Activated CD4-positive, alpha-beta T cell treated with anti-CD3 and anti-CD28 coated beads for 4 hours (primary cell): ENCODE measurements at places on chromosomes 11 and 22.

DNA sequence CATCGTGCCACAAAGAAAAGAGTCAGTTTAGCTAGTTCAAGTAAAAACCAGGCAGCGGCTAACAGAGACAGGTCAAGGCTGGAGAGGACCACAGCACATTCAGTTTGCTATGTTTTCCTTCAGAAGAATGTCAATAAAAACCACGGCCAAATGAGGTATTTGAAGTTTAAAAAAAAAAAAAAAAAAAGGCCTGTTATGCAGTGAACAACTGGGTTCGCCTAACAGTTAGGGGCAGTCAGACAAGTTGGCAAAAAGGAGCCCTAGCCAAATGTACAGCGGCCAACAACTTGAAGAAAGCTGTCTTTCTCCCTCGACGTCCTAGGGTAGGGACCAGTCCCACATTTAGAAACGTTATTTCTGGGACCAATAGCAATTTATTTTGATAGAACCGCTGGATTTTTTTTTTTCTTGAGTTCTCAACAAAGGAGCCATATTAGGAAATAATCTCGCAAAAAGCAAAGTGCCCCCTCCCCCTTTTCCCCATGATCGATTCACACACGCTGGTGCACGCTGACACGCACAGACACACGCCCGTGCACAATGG, 237.8 kb downstream of the TTC28 start:
- DNase-seq = no peak

DNA sequence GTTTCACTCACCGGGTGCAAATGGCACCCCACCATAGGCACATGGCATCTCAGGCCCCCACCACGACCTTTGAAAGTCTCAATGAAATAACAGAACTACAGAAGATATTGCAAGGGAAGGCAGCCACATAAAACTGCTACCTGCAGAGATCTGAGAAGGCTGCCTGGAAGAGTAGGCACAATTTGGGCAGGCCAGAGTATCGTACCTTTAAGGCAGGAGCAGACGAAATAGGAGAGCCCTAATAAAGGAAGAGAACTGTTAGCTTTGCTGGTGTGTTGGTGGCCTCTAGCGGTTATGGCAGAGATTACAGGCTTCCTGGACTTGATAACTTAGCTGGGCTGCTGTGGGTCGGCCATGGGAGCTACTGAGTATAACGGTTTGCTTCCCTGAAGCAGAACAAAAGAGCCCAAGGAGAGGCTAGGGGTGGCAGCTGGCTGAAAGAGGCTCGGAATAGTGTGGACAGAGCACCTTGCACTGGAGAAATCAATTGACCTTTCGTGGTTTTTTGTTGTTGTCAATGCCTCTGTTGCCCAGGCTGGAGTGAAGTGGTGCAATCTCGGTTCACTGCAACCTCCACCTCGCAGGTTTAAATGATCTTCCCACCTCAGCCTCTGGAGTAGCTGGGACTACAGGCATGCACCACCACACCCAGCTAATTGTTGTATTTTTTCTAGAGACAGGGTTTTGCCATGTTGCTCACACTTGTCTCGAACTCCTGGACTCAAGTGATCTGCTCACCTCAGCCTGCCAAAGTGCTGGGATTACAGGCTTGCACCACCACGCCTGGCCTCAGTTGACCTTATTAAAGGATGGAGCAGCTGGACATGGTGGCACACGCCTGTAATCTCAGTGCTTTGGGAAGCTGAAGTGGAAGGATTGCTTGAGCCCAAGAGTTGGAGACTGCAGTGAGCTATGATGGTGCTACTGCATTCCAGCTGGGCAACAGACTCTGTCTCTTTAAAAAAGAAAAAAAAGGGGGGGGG, 4.8 kb downstream of the SDF2L1 start:
- peak; percentile 80 for DNase-seq

DNA sequence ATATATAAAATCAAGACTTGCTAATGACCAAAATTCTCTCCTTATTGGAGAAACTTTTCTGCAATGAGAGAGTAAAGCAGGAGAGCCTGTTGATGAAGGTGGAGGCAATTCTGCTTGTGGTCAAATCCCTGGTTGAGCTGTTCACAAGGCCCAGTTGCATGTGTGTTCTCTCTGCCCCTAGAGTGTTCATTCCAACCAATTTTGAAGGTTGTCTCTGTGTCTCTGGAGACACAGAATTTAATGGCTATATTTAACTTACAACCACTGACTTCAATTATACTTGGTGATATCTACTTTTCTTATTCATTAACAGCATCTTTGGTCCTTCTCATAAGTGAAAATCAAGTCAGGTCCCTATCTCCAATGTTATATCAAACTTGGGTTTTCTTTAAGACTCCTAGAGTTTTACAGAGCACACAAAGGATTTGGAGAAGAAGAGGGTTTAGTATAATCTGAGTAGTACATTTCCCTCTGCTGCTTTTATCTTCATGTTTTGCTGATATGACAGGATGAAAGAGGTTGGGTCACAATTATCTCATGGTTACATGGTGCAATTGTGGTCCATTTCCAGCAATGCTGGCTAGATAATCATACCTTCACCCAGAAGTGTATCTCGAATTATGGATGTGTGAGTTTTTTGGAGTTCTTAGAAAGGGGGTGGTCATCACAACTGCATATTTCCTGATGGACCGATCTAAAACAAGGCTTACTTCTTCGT, 4.0 kb downstream of the OOSP4A start:
- DNase-seq = no peak

GRCh38 chr11:69605737-69606526, 35.0 kb upstream of the CCND1 start:
- DNase-seq = no peak

GRCh38 chr22:36668854-36669253, 34.7 kb downstream of the CACNG2 start:
- no peak for DNase-seq

DNA sequence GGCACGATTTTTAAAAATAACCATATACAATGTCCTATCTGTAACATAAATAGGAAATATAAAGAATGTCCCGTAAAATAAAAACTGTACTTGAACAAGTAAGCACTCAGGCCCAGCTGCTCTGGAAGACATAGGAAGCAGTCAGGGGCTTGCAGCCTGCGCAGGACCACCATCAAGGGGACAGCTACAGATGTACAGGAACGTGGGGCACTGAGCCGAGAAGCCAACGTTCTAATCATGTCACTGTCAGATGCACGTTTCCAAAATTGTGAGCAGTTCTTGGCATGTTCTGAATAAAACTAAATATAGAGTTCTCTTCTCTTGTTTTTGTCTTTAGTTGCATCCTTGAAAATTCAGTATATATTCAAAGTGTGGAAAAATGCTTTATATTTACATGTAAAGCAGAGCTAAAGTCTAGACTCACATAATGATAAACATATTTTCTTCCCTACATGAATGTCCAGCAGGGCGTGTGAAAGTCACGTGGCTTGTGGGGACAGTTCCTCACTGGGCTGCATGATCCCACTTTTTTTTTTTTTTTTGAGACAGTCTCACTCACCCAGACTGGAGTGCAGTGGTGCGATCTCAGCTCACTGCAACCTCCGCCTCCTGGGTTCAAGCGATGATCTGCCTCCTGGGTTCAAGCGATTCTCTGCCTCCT, 28.4 kb upstream of the TSPAN18 start:
- no peak for DNase-seq

GRCh38 chr11:87307101-87307500, 269.4 kb downstream of the TMEM135 start:
- DNase-seq = no peak

- peak; percentile 22 for DNase-seq
Observed at GRCh38 chr11:20355221-20356219, 8.0 kb upstream of the HTATIP2 start.

DNA sequence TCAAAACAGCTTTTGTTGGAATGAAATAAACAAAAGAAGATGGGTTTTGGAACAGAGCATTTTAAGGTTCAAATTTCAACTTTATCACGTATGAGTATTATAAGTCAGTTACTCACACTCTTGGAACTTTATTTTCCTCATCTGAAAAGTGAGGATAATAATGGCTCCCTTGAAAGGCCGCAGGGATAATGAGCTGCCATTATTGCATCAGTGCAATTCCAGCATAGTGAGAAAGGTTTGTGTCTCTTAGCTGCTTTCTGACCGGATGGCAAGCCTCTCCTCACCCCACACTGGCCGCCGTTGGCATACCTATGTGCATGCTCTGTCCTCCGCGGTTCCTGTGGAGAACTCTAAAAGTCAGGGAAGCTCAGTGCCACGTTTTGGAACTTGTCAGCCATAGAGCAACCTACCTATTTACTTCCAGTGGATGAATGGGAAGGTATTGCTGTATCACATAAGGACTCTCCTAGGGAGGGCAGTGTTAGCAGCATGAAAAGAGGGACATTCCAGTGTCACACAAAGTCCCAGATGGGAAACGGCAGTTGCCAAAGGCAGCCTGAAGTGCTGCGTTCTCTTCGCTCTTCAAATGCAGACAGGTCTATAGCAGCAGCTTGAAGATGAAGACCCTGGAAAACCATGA, 368.9 kb downstream of the NTM start:
- no peak for DNase-seq

DNA sequence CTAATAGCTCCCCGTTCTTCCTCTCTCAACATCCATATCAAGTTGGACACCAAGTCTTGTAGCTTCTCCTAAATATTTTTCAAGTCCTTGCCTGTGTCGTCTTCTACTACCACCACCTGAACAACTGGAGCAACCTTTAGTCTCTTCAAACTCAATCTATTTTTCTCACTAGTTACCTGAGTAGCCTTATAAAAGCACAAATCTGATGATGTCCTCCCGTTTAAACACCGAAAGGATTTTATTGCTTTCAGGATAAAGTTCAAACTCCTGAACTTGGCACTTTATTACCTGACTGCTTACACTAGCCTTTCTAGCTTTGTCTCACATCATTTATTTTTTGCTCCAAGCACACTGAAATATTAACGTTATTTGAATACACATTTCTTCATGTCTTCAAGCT, 1.3 kb upstream of the PAK1 start:
- no peak for DNase-seq

DNA sequence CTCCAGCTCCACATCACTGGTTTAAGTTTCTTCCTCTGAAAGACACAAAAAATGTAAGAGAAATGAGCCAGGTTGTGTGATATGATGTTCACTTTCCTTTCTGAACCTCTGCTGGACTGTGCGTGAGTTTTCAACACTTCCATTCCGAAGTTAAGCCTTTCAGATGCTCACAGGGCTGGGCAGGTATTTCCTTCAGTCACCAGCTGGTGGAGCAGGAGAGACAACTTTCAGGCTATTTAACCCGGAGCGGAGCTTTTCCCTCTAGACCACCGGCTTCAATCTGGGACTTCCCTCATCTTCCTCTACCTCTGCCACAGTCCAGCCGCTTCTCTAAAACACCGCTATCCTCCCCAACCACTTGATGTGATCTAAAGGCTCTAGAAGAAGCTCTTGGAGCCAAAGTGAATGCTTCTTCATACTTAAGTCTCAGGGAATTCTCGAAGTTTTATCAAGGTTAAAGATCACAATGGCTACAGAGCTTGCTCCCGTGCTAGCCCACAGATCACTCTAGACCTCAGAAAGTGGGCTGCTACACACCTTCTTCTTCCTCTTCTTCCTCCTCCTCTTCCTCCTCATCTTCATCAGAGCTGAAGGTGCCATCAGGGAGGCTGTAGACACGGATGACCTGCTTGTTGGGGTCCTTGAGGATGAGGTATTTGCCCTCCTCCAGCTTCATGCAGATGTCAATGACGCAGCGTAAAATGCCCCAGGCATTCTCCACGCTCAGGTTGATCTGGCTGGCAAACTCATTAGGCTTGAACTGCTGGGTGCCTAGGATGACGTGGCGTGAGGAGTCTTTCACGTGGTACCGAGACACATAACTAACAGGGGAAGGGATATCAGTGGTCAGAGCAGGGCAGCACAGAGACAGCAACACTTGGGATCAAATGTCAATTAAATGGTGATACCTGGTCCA, 4.4 kb upstream of the FOXRED2 start:
- DNase-seq = peak; percentile 43

DNA sequence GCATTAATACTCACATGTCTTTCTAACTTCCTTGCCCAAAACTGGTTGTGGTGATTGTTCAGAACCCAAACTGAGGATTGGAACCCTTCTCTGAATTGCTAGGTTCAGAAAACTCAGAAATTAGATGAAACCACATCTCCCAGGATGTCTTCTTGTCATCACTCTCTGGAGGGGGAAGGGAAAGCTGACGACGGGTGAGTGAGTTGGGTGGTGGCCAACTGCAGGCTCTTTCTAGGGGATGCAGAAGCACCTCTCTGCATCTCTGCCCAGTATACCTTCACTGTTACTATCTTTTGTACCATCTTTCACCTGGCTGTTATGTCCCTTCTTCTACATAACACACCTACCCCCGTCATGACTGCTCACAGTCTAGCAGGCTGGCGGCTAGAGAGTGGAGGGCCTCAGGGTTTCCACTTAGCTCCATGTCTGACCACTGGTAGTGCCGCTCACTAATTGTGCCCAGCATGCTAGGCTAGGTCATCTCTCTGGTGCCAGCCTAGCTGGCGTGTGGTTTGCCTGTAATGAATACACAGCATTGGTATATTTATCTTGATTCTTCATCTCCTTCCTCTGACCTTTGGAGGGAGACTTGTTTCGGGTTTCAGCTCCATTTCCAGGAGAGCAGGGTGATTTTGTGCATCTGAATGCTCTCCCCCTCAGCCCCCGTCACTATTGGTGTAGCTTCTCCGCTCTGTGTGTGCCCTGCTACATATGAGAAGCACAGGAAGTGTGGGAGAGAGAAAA, 7.3 kb downstream of the GRAMD1B start:
- no peak for DNase-seq

DNA sequence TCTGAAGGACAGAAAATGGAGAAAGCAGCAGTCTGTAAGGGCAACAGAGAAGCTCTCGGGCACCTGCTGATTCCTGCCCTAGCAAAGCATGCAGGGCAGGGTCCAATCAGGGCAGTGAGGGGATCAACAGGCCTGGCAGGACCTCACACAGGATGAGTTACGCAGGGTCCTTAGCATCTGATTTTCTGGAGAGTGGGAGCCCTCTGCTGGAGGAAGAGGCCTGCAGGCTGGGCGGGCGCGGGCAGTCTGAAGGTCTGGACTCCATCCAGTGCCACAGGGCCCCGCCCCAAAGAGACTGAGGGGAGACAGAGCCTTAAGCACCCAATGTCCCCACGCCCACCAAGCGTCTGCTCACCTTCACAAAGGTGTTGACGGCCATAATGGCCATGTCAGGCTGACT, 28.9 kb downstream of the AP1B1 start:
- DNase-seq = no peak

DNA sequence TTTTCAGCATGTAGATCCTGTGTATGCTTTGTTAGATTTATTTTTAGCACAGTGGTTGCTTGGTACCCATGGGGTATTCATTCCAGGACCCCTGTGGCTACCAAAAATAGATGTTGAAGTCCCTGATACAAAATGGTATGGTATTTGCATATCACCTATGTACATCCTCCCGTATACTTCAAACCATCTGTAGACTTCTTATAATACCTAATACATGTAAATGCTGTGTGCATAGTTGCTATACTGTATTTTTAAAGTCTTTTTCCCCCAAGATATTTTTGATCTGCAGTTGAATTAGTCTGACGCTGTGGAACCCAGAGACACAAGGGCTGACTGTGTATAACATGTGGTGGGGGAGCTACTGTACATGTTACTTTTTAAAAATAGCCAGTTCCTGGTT, 101.1 kb downstream of the ATXN10 start:
- DNase-seq = no peak

GRCh38 chr11:85749884-85750283, 61.1 kb downstream of the SYTL2 start:
- DNase-seq = no peak
